Psoas muscle (tissue), 8 donors: ENCODE measurements at places on chromosomes 1 and 21. TPM values are rescaled to one million over a fixed set of nuclear protein-coding genes. Genes with fewer than 3 reads are reported as not detected.

The NUAK2 gene
- total RNA-seq: 1.2 TPM

DNA sequence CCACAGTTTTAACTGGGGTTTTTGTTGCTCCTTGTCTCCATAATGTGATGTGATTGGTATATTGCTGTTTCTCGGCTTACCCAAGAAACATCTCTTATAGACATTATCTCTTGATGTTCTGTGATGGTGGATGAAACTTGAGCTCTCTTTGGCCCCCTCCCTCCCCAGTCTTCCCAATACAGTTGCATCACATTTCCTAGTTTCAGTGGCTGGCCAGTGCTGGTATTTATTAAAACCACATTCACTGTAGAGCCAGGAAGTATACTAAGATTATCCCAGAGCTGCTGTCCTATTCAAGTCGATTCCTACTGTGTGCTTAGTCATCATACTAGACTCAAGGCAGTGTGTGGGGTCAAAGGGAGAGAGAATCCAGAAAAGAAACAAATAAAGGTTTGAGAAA, 244.4 kb downstream of the KAZN start:
- no peak for DNase-seq

DNA sequence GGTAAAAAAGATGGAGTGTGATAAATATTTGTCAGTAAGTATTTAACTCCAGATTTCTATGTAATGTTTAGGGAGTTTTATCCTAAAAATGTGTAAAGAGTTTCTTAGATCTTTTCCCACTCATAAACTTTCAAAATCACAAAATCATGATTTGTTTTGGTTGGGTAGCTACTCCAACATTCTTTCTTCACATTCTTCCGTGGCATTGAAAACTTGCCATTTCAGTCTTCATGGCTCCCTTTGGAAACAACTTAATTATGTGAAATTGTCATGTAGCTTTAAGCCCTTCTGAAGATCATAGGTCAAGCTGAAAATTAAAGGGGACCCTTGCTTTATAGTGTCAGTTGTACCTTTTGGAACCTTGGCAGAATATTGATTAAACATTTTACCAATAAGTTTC, 73.2 kb downstream of the ADGRL2 start:
- no peak for DNase-seq

DNA sequence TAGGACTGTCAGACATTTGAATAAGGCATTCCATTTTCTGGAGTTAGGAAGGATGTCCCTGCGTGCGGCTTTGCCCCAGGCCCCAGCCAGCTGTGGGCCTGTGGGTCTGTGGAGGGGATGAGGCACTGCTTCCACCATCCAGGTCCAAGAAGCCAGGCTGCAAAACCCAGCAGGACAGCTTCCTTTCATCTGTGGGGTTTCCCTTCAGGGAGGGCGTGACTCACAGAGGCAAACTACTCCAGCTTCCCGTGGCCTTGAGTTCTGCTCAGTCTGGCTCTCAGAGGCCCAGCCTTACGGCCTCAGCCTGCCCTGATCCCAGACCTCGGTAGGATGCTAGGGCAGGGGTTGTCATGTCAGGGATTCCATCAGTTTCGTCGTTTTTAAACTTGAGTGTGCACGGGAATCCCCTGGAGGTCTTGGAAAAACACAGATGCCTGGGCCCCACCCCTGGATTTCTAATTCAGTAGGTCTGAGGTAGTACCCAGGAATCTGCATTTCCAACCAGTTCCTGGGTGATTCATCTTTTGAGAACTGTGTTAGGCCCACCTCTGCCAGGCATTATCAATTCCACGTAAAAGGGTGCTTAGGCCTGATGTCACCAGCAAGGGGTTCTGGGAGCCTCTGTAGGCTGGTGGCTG, 32.3 kb upstream of the TENT5C start:
- DNase-seq: no peak

DNA sequence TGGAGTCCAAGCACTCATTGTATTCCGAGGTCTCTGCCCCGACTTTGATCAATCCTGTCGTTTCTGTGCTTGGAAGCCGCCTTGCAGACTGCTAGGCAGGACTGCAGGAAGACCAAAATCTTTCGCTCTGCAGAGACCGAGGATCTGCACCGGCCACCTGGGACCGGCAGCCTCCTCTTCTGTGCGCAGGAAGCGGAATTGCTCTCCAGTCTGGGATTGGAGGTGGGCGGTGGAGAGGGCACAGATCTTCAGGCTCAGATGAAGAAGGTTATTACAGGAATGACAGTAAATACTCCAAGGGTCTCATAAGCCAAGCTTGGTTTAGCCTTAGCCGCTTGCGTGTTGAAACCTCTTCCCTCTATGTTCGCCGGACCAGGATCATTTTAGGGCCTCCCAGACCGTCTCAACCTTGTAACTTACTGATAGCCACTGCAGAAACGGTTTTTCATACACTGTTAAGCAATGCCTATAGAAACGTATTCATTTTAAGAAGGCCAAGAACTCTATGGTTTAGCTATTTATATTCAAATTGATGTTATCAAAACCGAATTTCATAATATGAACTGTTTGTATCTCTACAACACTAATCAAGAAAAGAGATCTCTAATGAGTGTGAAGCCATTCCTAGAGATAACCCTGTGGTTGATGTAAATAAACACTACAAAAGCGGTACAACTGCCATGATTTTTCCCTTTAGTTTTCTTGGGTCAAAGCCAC, 1.1 kb downstream of the MIA3 start:
- no peak for DNase-seq

The ADGRL4 gene
- 16.2 TPM for total RNA-seq

GRCh38 chr1:110722807-110723206, 48.1 kb upstream of the KCNA3 start:
- no peak for DNase-seq

The CREB3L4 gene
- 5.6 TPM for total RNA-seq

- no peak for DNase-seq
Measured at GRCh38 chr21:25408666-25409065, 198.6 kb downstream of the MRPL39 start.

DNA sequence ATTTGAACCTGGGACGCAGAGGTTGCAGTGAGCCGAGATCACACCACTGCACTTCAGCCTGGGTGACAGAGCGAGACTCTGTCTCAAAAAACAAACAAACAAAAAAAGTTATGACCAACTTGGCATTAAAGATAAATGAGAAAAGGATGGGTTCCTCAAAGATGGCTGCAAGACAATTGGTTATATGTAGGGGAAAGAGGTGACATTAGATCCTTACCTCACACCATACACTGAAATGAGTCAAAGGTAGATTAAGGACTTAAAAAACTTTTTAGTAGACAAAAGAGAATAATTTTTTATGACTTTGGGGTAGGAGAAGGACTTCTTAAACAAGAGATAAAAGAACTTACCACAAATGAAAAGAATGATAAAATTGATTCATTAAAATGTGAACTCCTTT, 74.5 kb downstream of the SYF2 start:
- DNase-seq: no peak

GRCh38 chr1:230141021-230141648, 74.1 kb downstream of the GALNT2 start:
- DNase-seq: no peak

The C1orf116 gene
- 0.24 TPM for total RNA-seq

The S100A12 gene
- 2.8 TPM for total RNA-seq

DNA sequence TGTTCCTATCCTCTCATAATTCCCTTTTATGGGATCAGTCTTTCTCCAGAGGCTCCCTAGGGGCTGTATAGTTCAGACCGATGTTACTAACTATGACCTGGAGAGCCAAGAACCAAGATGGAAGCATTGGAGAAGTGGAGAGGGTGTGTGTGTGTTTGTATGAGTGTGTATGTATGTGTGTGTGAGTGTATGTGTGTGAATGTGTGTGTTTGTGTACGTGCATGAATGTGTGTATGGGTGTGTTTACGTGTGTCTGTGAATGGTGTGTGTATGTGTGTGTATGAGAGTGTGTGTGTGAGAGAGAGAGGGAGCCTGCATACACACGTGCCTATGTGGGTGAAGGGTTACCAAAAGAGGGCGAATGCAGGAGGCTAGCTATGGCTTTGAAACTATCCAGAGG, 4.9 kb downstream of the MYBPHL start:
- no peak for DNase-seq

DNA sequence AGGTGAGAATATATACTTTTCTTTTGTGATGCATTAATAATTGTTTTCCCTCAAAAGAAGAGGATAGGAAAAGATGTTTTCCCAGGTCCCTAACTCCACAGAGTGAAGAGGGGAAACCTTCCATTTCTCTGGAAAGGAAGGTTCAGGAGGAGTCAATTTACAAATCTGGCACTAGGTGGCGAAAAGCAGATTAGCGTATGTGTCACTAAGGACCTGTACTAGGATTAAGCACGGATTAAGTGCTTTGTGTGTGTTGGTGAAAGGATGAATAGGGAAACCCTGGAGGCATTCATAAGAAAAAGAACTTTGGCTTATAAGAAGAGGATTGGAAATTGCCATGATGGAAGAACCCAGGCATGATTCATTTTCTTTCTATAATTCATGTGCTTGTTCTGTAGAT, 410.1 kb upstream of the PLXNA2 start:
- DNase-seq: no peak

- DNase-seq: no peak
Measured at GRCh38 chr1:64043976-64044375, 159.4 kb upstream of the UBE2U start.

The CFAP107 gene
- total RNA-seq: not detected

GRCh38 chr1:244837597-244838258, 2.3 kb downstream of the COX20 start:
- no peak for DNase-seq

DNA sequence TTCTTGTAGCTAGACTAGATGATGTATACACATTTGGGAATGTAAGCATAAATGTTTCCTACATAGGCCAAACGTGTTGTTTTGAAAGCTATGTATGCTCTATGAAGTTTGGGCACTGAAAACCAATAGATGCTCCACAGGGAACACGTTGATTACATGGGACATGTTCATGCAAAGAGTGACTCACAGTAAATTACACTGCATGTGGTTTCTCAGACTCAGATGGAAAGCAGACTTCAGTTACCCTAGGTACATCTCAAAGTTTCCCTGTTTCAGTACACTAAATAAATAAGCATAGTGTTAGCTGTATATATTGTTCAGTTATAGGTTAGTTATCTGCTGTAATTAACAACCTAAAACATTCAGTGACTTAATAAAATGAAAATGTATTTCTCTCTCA, 301.9 kb upstream of the RUNX1 start:
- no peak for DNase-seq

- no peak for DNase-seq
Measured at GRCh38 chr1:203643213-203644045, 16.8 kb downstream of the ATP2B4 start.

DNA sequence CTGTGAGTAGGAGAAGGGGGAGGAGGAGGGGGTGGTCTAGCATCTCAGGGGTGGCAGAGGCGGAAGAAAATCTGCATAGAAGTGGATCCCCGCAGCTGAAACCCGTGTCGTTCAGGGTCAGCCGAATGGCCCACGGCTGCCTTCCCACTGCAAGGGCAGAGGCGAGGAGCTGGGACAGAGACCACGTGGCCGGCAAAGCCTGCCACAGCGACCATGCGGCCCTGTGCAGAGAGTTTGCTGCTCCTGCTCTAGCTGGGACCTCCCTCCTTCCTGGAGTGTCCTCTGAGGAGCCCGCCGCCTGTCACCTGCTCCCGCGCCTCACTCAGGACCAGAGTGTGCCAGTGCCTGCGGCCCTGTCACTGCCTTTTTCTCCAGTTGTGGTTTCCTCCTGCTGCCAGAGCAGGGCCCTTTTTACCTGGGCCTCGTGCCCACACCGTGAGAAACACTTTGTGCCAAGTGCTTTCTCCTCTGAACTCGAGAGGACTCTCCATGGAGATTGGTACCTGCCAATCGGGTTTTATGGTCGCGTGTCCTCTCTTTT, 5.4 kb upstream of the TRPM2 start:
- no peak for DNase-seq
